ENCODE measurements at places on chromosomes 5 and 9.

GRCh38 chr5:121668635-121669034 lies 183.0 kb upstream of the FTMT start:
- DNase-seq, result no peak

GRCh38 chr9:7523426-7524043 lies 276.0 kb downstream of the DMAC1 start:
- DNase-seq, result no peak

- DNase-seq, result no peak
Observed at GRCh38 chr9:135787776-135788575, 86.0 kb downstream of the KCNT1 start.

- DNase-seq, result no peak
Observed at GRCh38 chr9:72431036-72431435, 66.0 kb upstream of the ZFAND5 start.

GRCh38 chr9:126508171-126508591 lies 105.5 kb upstream of the LMX1B start:
- DNase-seq, result no peak

DNA sequence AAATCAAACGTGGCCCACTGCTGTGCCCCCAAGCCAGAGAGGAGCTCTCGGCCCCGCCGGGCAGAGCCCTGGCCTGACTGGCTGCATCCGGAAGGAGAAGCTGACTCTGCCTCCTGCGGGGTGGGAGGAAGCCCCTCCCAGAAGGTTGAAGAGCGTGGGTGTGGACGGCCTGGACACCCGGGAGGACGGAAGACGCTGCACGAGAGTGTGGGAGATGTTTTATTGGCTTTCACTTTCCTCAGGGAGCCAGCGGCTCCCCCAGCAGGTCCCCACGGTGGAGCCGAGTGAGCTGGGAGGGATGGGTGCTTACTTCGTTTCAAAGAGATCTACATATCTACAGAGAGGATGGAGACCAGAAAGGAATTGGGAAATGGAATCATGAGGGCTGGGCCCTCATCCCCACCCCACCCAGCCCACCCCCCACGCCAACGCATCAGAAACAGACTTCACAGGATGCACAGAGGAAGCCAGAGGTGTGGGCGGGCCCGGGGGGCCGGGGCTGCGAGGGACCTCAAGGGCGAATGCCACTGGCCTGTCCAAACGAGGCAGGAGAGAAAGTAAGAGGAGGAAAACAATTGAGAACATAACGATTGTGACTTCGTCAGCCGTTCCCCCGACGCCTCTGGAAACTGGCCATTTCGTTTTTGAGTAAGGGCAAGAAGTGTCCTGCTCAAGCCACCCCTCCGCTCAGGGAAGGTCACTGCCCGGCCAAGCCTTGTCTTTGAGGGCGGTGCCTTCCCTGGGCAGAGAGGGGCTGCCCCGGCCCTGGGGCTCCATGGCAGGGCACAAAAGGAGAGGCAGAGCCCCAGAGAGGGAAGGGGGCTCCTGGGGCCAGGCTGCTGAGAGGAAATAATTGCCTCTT lies 32.1 kb downstream of the FAM163B start:
- no peak for DNase-seq

DNA sequence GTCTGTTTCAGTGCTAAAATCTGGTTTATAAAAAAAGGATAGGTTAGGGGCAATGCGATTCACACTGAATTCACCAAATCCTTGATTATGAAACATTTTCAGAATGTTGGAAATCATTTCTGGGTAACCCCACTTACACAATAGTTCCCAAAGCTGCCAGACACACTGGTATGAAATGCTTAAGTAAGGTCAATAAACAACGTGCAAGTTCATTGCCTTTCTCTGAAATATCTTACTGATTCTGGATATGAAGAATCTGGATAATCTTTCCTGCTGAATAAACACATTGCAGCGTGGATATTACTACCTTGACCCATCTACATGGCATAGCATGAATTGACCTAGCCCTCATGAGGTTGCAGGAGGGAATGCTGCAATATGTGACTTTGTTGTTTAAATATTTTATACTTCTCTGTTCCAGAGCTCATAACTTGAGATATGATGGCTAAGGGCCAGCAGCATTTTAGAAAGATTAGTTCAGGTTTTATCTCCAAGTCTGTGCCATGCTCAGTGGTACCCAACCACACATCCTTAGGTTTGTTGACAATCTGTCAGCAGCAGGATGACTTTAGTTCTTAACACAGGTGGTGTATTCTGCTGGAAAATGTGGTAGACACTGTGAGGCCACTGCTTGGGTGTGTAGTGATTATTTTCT lies 121.0 kb downstream of the NREP start:
- DNase-seq, result peak; percentile 36

DNA sequence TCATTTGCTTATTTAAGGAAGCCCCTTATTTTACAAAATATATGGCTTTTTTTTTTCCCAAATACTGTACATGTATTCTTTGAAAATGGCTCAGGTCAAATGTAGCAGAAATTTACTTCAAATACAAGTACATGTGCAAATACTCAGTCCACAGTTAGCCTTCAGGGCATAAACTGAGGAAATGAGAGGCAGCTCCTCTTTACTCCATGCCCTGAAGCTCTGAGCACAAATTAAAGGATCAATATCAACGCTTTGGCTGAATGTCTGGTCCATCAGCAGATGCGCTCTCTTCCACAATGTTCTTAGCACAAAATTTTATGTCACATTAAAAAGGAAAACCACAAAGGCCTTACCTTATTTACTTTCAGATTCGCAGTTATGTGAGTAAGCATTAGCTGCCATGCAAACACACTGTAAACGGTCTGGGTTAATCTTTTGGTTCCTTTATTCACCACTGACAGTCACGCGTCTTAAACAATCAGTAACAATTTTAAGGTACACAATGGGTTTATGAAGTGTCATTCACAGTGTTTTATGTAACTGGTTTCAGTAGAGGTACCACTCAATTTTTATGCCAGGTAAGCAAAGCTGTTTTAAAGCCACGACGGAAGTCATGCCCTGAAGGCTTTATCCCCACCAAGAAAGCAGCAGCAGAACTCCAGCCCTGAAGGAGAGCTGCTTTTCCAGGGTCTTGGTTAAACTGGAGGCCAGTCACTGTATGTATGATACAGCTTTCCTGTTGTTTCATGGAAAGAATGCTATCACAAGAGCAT lies 103.4 kb downstream of the OTULIN start:
- no peak for DNase-seq

DNA sequence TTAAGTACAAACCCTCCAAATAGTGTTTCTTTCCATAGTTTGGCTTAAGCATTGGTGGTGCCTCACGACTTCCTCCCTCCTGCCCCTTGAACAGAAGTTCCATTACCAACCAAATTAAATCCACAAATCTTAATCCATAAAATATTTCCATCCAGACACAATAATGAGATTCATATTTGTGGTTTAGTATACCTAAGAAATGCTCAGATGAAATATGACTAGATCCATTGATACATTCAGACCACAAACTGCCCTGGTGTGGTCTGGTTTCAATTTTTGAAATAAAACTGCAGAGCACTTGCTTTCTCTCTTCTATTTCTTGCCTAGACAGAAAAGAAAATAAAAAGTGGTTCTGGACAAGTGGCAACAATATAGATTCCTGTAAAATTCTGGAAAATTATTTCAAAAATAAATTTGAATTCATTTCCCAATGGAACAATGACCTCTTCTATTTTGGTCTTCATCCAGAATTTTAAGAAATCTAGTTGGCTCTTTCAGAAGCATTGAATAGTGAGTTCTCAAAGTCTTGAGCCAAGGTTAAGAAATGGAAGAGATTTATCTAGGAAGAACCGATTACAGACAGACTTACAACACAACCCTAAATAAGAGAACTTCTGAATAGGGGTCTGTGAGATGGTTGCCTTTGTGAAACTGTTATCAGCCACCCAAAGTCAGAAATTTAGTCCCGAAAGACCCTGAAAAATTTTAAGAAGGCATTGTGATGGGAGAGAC lies 14.0 kb downstream of the TNC start:
- DNase-seq, result no peak

DNA sequence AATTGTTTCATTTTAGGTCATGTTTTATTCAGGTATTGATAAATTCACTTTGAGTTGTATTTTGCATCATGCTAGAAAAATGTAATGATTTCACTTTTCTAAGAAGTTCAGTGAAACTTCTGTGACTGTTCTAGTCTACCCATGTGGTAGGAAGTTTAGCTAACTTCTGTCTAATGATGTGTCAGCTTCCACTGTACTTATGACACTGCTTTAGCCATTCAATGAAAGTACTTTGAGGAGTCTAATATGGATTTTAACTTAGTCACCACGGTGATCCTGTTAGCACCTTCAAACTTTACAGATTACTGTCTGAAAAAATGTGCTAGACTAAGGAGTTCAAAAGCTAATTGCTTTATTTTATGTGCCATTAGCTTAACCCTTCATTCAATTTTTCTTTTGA lies 1510.5 kb upstream of the CDH9 start:
- DNase-seq, result no peak

DNA sequence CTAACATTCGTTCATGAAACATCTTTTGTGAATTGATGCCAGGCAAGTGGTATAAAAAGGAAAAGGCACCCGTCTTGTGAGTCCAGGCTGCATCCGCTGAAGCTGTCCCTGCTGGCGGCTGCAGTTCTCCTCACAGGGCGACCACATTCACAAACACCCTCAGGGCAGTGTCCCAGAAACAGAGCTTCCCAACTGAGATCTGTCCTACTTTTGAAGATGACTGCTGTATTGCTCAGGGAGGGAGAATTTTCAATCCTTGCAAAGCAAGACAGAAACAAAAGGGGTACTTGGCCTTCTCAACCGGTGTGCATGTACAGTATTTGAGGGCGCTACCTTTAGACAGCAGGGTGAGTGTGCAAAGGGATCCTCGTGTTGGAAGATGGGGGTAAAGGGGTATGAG lies 316.1 kb downstream of the GADD45G start:
- no peak for DNase-seq

DNA sequence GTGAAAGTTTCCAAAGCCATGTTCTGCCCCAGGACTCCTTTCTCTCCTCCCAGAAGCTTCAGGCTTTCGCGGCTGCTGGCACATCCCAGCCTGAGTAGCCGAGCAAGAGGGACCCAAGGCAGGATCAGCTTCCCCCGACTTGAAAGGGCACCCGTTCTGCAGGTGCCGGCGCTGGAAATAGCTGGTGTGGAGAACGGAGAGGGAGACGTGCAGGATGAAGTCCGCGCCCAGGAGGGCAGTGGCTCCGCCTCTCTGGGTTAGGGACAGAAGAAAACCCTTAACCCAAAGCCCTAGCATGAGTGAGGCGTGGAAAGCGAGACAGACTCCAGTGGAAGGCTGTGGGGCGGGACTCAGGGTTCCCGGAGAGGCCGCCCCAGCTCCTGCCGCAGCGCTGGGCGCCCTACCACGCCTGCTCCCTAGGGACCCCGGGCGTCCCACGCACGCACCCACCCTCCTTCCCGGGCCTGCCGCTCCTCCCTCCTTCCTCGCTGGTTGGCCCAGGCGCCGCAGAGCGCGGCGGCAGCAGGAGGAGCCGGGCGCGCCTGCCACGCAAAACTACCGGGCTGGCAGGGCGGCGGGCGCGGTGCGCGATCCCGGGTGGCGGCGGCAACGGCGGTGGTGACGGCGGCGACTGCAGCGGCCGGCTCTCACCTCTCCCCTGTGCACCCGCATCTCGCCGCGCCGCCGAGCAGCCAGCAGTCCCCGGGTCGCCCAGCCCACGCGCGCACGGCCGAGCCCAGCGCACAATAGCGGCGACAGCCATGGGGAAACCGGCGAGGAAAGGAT lies at the start of gene SLC1A1:
Gene SLC1A1 (plus strand): TSS at position 550 of the 786 bp plus-strand sequence. CDS start 212 bp downstream, at position 762.
- peak; percentile 95 for DNase-seq

DNA sequence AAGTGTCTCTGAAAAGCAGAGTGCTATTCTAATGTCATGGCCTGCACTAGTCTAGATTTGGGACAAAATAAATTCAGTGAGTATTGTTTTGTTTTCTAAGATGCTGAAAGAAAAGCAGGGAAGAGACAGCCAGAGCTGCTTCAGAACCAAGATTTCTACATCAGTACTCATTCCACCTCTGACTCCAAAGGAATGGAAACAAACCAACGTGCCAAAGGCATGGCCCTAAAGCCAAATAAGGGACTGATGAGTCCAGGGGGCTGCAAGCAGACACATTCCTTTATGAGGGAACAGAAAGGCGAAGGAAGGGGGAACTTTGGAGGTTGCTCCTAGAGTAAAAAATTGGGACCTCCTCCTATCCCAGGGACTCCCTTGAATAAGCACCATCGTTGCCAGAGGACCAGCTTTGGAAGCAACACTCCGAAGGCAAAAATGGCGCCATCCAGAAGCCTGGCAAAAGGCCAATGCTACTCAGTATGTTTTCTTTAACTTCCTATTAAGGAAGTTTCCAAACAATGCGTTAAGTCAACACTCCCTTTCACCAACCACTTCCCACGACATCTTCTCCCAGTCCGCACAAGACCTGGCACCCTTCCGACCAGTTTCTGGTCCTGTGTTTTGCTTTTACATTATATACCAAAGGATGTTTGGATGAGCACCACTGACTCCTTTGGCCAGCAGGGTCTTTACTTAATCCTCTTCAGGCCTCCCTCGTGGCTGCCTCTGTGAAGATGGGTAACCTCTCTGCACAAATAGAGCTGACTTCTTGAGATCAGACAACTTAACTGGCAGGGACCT lies 31.6 kb downstream of the ADAM19 start:
- DNase-seq, result peak; percentile 51

DNA sequence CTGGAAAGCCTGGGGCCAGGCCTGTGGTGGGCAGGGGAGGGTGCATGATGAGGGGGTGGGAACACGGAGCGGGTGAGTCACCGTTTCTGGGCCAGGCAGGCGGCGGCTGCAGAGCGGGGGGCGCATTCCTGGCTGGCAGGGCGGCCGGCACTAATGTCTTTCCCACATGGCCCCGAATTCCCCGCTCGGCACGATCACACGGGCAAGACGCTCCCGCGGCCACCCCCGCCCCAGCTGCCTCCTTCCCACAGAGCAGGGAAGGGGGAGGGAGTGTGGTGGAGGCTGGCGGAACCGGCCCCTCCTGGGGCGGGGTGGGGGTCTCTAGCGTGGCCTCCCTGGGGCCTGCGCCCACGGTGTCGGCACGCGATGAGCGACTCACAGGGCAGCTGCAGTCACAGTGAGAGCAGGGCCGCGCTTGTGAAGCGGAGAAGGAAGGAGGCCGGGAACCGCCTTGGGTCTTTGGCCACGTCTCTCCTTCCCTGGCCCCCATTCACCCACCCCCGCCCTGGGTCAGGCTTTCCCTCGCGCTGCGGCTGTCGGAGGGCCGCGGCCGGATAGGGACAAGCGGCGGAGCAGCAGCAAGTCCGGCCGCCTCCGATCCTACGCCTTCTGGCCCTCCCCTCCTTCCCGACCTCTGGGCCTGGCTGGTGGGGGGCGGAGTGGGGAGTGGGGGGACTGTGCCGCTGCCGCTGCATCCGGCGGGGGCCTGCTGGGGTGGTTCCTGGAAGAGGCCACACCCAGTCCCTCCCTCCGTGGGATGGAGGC lies 48.9 kb downstream of the CXXC5 start:
- DNase-seq, result peak; percentile 92

Measured in GM03348 (cell line).